ENCODE measurements at places on chromosomes 2 and 18.
A peak's percentile ranks its signal among the peaks of the same experiment; 100 is the strongest.

GRCh38 chr2:22854588-22854987 lies 530.4 kb upstream of the KLHL29 start:
- DNase-seq = no peak

DNA sequence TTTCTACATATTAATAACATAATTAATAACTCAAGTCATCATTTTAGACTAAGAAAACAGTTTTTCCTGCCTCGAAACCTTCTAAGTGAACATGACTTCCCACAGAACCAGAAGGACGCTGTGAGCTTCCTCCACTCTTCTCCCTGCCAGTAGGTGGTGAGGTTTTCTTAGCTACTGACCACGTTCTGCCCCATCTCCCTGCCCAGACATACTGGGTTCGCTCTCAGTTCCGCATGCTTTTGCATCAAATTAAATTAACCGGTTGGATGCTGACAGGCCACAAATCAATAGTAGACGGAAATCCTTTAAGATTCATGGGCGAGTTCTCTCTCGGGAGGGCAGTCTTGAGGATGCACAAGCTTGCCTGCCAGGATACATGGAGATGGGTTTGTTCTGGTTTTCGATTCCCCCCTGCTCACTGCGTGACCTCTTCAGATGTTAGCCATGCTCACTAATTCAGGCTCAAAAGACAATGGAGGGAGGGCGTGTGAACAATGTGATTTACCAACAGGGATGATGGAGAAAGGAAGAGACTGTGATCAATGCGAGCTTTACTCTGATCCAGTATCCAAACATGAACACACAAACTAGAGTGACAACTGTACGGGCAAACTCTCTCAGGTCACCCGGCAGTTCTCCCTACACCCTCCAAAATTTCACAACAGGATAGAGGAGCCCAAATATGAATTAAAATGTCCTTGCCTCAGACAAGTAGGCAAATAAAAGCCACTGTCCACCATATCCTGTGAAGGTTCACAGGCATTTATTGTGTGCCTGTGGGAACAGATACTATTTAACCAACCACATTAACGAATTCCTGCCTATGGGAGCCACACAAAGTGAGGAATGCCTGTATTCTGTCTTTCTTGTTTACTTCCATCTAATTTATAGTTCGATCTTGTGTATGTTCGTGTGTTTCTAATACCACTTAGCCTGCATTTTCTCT lies 375.7 kb downstream of the EIPR1 start:
- DNase-seq = no peak

DNA sequence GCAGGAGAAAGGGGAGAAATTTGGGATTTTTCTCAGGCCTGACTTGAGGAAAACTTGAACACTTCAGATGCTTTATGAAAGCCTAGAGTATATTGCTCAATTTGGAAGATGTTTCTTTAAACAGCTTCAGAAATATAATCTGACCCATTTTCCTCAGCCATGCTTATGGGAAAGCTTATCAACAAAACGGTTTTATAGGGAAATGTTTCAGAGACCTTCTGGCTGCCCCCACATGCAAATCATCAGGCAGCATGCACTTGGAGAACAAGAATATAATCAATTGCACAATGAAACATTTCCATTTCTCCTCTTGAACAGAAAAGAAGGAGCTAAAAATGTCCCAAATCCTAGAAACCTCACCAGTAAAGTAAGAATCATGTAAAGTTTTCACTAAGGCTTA lies 411.2 kb upstream of the ETAA1 start:
- no peak for DNase-seq

DNA sequence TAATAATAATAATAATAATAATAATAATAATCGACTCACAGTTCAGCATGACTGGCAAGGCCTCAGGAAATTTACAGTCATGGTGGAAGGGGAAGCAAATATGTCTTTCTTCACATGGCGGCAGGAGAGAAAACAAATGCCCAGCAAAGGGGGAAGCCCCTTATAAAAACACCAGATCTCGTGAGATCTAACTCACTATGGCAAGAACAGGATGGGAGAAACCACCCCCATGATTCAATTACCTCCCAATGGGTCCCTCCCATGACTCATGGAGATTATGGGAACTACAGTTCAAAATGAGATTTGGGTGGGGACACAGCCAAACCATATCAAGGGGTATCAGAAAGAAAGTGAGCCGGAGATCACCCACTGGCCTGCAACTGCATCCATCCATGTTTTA lies 40.5 kb upstream of the PAPOLG start:
- DNase-seq = no peak

DNA sequence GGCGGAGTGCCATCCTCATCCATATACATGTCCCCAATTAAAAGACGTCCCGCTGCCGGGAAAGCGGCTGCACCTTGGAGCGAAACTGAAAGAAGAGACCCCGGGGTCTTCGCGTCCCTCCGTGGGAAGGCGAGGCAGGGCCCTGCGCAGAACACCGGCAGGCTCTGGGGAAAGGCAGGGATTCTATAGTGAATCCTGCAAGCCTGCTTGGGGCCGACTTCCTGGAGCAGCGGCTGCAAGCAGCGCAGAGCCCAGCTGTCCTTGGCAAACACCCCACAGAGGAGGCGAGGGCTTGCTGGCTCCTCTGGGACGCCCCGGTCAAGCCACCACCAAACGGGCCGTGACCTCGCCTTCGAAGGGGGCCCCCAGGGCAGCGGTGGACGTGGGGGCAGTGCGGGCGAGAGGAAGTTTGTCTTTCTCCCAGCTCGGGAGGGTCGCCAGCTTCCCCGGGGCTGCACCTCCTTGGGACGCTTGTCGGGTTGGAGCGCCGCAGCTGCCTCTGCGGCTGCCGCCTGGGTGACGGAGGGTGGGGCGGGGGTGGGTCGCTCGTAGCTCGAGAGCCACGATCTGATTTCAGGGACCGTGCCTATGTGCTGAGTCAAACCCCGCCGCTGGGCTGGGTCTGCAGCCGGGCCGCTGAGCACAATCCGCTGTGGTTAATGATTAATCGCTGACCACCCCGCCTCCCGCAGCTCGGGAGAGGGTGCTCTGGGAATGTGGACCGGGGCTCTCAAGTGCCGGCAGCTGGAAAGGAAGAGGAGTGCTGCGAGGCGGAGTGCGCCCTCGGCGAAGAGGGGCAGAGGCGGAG lies 486 bp upstream of the GPR39 start:
- peak; percentile 9 for DNase-seq

DNA sequence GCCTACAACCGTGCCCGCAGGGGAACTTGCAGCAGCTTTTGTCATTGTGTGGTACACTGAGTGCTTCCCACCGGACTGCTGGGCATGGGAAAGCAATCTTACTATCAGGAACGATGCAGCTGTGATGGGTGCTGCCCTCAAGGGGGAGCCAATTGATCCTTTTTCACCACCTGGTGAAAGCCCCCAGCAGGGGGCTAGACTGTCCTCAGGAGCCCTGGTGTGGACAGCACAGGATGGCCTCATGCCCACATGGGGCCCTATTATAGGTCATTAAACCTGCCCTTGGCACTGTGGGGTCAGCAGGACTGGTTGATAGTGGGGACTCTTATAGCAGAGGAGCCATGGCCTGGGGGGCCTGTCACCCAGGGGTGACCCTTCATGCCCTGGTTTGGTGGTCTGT lies 172.2 kb downstream of the GLI2 start:
- no peak for DNase-seq

GRCh38 chr2:36245651-36246050 lies 109.9 kb upstream of the CRIM1 start:
- no peak for DNase-seq

GRCh38 chr18:23560186-23560585 lies 26.1 kb downstream of the NPC1 start:
- no peak for DNase-seq

DNA sequence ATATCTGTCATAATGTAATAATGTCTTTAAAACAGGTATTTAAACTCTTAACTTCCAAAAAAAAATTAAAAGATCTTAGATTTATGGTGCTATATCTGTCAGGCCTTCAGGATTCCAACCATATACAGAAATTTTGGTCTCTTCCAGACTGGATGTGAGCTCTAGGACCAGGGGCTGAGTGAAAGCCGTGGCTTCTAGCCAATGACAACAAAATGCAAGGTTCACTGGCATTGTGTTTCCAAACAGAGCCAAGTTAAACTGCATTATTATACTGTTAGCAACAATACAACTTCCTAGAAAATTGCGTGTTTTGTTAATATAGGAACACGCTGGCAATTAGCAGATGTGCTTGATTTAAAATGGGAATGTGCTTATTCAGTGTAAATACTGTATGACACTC lies 809.8 kb upstream of the SOX11 start:
- DNase-seq = no peak

GRCh38 chr2:236166796-236167296 lies 1.3 kb downstream of the GBX2 start:
- no peak for DNase-seq

DNA sequence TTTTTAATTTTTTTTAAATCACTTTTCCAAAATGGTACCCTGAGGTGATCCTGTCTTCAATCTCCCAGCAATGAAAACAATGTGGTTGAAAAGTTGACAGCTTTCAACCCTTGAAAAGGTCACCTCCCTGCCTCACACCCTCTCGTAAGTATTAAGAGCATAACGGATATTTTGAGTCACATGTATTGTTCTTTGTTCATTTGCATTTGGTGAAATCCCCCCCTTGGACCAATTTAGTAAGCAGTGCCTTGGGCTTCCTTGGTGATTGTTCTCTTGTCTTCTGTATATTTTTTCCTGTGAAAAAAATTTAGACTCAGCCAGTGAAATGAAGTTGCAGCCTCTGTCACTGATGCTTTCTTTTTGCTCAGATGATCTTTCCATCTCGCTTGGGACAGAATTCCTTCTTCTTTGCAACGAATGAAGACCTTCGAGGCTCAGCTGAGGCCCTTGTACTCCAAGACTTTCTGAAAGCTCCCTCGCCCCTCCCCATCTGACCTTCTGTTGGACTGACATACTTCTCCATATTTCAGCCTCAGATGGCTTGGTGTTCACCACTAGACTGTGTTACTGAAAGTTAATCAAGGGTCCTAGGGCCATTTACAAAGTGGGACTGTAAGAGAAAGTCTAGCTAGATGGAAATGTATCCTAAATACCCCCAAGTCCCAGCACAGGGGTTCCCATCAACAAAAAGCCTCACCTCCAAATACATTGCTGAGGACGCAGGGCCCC lies 158.4 kb downstream of the BCL2 start:
- no peak for DNase-seq

- DNase-seq = no peak
Measured at GRCh38 chr2:152446213-152446612, 111.2 kb downstream of the FMNL2 start.

DNA sequence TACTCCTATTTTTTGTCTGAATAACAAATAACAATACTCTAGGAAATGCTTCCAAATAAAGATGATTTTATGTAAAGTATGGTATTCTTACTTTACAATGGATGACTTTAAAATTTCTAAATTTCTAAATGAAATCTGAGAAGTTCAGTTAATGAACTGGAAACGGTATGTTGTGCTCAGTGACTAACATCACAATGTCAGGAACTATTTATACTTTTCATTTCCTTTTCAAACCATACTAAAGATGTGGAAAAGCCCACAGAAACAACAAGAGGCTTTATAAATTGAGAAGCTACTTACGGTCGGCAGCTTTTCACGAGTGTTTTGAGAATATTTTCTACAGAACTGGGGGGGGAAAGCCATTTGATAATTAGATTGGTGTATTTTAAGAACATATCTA lies 31.1 kb downstream of the PSME4 start:
- no peak for DNase-seq

DNA sequence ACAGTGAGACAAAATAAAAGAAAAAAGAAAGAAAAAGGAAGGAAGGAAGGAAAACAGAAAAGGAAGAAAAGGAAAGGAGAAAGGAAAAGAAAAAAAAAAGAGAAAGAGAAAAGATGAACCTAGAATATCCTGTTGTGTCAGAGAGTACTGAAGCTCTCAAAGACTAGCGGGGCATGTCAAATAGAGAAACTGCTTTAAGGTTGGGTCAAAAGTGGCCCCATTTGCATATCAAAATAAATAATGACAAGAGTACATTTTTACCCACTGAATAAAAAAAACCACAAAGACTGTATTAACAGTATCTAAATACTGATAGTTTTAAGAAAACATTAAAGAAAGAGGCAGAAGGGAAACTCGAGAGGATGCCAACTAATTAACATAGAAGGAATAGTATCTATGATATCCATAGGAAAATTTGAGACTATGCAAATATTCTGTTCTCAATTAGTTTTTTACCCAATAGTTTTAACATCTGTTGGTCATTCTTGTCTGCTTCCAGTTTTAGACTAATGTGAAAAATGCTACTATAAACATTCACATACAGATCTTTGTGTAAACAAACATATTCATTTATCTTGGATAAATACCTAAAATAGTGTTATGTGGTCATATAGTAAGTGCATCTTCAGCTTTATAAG lies 53.2 kb downstream of the SFXN5 start:
- DNase-seq = no peak

- no peak for DNase-seq
Measured at GRCh38 chr2:101655702-101656422, 41.6 kb upstream of the MAP4K4 start.

GRCh38 chr18:48914581-48915251 lies 36.0 kb downstream of the SMAD7 start:
- DNase-seq = no peak

GRCh38 chr2:226123300-226123699 lies 676.3 kb downstream of the IRS1 start:
- DNase-seq = no peak

DNA sequence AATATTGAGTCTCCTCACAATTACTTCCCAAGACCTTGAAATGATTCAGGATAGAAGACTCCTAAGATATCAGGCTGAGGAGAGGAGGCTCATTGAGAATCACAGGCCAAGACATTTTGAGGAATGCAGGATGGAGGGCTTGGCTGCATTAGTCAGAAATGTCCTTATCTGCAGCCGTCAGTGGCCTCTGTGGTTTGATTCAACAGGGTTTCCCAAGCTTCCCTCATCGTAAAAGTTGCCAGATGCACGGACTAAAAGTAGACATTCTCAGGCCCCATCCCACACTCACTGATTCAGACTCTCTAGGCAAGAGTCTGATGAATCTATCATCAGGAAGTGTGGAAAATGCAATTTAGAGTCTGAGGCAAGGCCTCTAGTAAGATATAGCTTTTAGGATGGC lies 34.0 kb upstream of the TMEM178A start:
- no peak for DNase-seq

GRCh38 chr18:70693246-70693645 lies 404.4 kb downstream of the SOCS6 start:
- DNase-seq = no peak

DNA sequence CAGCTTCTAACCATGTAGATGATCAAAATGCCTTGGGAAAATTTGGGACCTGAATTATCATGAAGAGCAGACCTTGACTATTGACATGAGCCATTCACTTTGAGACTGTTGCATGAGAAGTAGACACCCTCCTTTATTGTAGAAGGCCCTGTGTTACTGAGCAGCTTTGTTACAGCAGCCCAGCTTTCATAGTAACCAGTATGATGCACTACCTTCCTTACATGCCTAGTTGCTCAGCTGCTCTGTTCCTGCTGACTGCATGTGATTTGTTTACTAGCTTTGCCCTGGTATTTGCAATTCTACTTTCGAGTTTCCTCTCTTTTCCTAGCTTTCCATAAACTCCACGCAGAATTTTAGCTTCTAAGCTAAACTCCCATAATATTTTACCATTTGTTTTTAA lies 11.2 kb upstream of the FN1 start:
- no peak for DNase-seq

- no peak for DNase-seq
Measured at GRCh38 chr18:63730773-63731172, 28.0 kb downstream of the SERPINB11 start.
